ENCODE measurements at places on chromosomes 13 and 19.

GRCh38 chr19:21321996-21322395, 7.2 kb downstream of the ZNF708 start:
- DNase-seq, result no peak

GRCh38 chr13:26460648-26461047, 96.8 kb upstream of the WASF3 start:
- DNase-seq, result no peak

DNA sequence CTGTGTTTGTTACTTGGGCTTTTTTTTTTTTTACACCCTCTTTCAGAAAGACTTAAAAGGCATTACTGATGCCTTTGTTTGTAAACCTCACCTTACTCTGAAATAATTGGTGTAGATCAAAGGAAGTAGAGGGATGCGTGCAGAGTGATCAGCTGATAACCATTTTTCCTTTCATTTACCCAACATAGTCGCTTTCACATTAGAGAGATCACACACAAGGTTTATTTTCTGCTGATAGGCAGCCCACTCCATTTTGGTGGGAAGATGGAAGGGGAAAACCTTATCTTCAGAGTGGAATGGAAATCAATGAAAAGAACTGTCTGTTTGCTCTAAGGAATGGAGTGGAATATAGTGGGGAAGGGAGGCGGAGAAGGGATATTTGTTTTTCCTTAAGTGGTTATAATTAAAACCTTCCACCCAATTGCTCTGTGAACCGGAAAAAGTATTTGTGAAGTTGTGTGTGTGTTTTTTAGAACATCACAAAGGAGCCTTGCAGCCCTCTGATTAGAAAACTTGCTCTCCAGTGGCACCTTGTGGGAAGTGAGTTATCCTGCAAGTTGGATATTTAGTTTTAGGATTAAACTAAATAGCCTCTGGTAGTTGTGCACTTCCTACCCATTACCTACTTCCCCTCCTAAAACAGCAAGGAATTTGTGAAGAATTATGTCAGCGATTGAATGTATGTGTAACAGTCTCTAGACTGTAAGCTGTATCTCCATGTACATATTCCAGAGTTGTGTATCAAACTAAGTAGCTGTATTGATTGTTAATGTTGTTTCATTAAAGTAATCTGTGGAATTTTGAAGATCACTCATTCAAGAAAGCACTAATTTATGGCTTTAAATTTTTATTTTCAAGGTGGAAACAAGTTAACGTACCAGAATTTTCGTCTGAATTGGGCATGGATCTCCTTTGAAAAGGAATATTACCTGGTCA, 76.8 kb downstream of the FREM2 start:
- peak; percentile 72 for DNase-seq

DNA sequence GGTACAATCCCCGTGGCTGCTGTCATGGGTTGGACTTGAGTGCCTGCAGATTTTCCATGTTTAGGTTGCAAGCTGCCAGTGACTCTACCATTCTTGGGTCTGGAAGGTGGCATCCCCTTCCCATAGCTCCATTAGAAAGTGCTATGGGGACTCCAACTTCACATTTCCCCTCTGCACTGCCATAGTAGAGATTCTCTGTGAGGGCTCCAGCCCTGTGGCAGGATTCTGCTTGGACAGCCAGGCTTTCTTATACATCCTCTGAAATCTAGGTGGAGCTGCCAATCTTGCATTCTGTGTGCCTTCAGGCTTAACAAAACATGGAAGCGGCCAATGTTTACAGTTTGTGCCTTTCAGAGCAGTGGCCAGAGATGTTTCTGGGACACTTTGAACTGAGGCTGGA, 636.2 kb downstream of the SLITRK6 start:
- no peak for DNase-seq

GRCh38 chr13:26446751-26447150, 110.7 kb upstream of the WASF3 start:
- no peak for DNase-seq

GRCh38 chr13:47546391-47547225, 454.5 kb downstream of the SUCLA2 start:
- no peak for DNase-seq

GRCh38 chr13:47298506-47298905, 401.7 kb upstream of the HTR2A start:
- DNase-seq, result no peak

- DNase-seq, result no peak
Observed at GRCh38 chr13:26541041-26541440, 16.4 kb upstream of the WASF3 start.

DNA sequence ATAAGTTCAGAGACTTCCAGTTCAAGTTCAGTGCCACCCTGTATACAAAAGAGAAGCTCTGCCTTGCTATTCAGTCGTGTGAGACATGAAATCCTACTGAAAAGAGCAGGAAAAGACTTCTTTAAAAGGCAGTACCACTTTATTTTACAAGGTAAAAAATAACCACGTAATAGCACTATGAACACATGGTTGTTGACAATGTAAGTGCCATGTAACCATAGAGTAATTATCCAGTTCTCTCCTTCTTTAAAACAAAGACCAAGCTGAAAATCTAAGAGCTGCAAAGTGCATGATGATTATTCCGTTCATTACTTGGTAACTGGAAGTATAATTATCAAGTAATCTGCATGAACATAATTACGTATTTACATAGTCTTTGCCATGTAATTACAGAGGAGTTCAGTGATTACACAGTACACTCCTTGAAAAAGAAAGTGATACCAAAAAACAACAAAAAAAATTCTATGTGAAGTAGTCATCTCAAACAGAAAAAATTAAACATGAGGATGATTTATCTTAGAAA, 288.7 kb downstream of the EFNB2 start:
- DNase-seq, result peak; percentile 46

GRCh38 chr19:43811837-43812236, 9.6 kb upstream of the LYPD5 start:
- no peak for DNase-seq

- no peak for DNase-seq
Observed at GRCh38 chr19:805600-806550, 8.6 kb downstream of the PTBP1 start.

- no peak for DNase-seq
Observed at GRCh38 chr13:106560821-106561220, 7.1 kb downstream of the ARGLU1 start.

DNA sequence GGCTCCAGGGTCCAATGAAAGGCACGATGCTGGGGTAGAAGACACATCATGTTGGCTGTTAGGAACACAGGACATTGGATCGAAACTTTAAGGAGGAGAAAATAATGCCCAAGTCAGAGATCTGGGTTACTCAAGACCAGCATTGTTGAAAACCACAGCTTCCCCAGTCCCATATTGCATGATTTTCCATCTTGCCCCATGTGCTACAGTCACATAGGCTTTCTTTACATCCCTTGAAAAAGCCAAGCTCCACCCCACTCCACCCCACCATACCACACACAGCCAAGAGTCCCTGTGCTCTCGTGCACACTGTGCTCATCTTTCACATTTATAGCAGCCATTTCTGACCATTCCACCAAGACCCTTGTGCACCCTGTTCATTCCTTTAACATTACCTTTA, 636.2 kb downstream of the DIAPH3 start:
- no peak for DNase-seq

DNA sequence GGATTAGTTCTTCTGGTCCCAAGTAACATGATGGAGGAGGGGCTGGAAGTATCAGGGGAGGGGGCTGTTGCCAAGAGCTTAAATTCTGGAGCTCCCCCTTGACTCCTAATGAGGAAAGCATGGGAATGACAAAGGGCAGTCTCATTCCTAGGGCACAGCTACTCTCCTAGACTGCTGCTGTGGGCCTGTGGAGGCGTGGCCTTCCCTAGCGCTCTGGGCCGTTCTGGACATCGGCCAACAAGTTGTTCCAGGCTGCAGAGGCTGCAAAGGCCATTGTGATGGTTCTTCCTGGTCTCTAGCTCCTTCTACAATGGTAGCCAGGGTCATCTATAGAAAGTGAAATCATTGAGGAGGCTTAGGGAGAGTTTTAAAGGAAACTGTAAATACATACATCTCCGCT, 916.6 kb downstream of the DIAPH3 start:
- no peak for DNase-seq

DNA sequence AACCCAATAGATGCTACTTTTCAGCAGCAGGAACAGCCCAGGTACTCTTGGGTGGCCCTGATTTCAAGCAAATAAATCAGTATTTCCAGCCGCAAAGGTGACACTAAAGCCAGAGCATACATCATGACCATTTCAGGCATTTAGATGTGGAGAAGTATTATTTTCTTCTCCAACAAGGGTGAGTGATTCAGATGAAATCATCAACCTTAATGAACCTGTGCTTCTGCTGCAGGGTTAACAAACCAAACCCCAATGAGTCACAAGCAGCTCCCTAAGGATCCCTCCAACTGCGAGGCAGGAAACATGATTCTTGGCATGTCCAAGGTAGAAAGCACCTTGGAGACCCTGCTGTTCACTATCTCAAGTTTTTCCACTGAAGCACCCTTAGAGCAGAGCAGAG, 32.7 kb downstream of the MBNL2 start:
- DNase-seq, result no peak

DNA sequence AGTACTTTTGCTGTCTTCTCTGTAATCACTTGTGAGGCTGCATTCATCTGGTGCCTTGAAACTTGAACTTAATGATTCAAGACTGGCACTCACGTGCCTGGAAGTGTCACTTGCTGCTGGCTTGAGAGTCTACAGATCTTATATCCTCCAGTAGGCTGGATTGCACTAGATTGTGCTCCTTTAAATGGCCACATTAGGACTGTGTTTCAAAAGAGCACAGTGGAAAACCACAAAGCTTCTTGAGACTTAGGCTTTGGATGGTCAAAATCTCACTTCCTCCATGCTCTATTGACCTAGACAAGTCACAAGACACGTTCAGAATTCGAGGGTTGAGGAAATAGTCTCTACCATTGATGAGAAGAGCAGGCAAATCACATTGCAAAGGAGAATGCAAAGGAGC, 1278.8 kb upstream of the MIR17HG start:
- no peak for DNase-seq

- DNase-seq, result no peak
Observed at GRCh38 chr13:43876366-43876765, 3.2 kb downstream of the CCDC122 start.

- no peak for DNase-seq
Observed at GRCh38 chr19:38034492-38034860, 127.5 kb downstream of the SIPA1L3 start.

- DNase-seq, result no peak
Observed at GRCh38 chr19:50492303-50493052, 15.8 kb upstream of the GARIN5A start.

GRCh38 chr19:22616659-22617058, 17.5 kb upstream of the ZNF492 start:
- no peak for DNase-seq

DNA sequence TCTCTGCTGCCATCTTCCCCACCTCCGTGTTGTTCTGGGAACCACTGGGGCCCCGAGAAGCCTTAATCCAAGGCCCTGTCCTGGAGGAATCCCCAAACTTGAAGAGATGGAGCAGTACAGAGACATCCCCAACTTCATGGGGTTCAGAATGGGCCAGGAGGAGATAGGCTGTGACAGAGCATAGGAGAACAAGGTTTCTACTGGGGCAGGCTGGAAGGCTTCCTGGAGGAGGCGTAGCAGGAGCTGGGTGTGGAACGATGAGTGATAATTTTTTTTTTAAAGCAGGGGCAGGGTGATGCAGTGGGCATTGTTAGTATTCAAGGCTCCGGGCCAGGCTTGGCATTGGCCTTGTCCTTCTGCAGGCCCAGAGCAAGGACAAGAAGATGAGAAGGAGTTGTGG, 3.3 kb downstream of the CYP4F8 start:
- DNase-seq, result no peak

DNA sequence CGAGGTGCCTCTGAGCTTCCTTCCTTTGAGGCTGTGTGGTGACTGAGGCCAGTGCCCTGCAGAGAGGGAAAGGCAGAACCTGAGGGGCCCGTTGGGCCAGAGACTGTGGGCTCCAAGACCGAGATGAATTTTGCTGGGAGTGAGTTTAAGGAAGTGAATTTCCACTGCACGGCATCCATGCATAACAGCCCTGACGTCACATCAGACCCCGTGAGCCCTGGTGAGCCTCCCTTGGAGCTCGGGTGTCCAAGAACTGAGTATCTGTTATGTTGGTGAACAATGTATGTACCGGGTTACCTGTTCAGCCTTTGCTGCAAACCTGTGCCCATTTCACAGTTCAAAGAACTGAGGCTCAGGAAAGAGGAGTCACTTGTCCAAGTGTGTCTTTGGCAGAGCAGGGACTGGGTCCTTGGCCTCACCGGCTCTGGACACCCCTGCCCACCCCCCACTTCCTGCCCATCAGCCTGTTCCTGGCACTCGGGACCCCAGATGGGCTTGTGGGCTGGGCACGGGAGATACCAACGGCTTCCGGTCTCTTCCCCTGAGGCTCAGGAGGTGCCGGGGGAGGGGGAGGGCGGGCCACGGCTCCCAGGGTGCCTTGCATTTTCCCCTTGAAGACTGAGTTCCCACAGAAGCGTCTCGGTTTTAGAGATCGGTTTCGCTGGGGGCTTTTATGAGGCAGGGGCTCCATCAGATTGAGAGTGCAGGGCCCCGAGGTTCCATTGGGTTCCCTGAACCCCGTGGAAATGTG, 33.7 kb downstream of the NFILZ start:
- DNase-seq, result no peak

GRCh38 chr13:102598061-102598460, 1.3 kb downstream of the TPP2 start:
- DNase-seq, result no peak

DNA sequence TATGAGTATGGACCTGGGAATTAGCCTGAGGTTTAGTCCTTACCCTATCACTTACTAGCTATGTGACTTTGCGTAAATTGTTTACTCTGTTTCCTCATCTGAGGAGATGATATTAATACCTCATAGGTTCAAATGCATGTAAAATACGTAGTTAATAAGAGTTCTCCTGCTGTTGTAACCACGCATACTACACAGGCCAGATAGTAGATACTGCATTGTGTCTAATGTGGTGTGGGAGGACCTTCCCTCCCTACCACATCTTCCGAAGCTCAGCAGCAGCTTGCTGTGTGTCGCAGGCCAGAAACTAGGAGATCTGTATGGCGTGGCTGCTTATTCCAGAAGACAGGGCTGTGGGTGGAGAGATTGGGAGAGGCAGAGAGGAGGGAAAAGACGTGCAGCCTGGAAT, 23.0 kb downstream of the GTF2F2 start:
- DNase-seq, result no peak

DNA sequence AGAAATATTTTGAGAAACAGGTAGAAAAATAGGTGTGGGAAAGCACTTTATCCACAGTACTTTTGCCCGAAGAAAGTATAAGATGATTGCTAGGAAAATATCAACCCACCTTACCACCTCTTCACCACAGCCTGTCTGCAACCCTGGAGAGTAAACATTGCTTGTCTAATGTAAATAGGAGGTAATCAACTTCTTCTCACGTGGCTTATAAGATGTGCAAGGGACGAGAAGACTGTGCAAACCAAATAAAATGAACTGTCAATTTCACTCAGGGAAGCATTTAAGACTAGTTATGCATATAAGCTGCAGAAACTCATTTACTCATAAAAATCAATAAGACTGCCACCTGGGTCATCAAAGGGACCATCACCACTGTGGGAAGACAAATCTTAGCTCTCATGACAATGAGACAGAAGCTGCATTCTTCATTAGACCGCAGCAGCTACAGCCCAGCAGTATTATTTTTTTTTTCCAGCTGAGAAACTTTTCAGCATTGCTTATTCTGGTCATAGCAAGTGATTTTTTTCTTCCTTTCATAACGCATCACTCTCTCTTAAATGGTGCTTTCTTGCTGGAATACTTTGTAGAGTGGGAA, 807.7 kb upstream of the GPC6 start:
- DNase-seq, result no peak

GRCh38 chr19:51664997-51665396, 18.4 kb upstream of the SIGLEC14 start:
- no peak for DNase-seq

GRCh38 chr13:75357576-75358289, 124.2 kb downstream of the TBC1D4 start:
- peak; percentile 50 for DNase-seq

GRCh38 chr19:4429771-4430171, 27.3 kb downstream of the CHAF1A start:
- DNase-seq, result no peak

Data from NCI-H2081 (cell line).